Epithelial cell of esophagus (primary cell): ENCODE measurements at places on chromosomes 1 and 21.

DNA sequence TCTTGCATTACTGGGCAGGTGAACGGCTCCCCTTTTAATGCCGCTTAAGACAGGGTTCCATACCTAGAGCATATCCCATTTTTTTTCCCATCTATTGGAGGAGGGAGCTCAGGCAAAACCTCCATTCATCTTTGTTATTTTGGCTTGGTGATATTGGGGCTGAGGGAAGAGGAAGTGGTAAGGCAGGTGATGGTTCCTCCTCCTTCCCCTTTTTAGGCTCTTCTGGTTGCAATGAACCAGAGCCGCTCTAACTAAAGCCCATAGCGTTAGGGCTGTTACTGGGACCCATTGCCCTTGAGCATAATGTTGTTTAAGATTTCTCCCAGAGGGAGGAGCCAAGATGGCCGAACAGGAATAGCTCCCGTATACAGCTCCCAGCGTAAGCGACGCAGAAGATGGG is 21.1 kb downstream of the PYHIN1 start:
- DNase-seq = no peak

GRCh38 chr1:36553591-36554322 is 71.0 kb upstream of the CSF3R start:
- peak; percentile 69 for DNase-seq

DNA sequence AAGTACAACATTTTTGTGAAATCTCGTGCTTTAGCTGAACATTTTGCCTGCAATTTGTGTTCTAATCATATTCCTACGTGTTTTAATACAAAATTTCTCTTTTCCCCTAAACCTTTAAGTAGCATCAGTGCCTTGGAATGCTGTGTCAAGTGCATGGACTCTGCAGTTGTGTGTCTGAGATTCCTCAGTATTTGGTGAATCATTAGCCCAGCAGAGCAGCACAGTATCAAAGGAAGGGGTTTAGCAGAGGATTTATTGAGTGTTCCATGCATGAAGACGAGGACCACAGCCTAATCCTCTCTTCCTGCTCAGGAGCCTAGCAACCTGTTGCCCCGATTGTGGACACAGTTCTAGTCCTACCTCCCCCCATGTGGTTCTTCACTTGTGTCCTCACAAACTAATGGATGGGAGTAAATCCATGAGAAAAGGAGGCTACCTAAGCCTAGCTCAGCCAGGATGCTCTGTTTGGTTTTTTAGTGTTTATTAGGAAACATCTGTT is 29.3 kb upstream of the PCP4 start:
- DNase-seq = no peak

DNA sequence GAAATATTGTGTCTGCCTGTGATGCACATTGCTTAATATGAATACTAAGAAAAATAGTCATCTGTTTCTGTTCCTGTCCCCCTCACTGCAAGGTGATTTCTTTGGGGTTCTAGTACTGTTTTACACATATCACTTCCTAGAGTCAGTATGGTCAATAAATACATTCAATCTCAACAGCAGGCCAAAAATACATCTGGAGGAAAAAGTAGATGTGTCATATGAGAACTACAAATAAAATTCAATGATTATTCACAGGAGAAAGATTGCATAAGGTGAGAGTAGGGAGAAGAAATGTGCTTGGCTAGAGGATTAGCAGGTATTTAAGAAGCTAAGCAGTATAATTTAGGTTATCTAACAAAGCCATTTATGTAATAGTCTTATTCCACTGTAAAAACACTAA is 45.3 kb upstream of the SAMSN1 start:
- peak; percentile 7 for DNase-seq

DNA sequence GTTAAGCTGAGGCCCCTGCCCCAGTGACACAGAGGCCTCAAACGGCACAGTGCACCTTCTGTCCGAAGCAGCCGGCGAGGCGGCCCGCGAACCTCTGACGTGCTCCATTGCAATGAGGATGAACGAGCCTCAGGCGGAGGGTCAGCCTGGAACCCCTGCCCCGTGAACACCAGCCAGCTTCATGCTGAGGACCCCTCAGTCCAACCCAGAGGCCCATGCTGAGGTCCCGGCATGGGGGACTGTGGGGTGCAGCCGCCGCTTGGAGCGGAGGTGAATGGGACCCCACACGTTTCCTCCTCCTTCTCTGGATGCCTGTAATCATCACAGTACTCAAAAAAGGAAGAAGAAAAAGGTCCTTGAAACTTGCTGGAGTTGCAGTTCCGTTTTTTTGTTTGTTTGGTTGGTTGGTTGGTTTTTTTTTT is 62.1 kb downstream of the PRKCZ start:
- DNase-seq = no peak

GRCh38 chr1:220226752-220227151 is 45.5 kb downstream of the RAB3GAP2 start:
- no peak for DNase-seq

- DNase-seq = no peak
Measured at GRCh38 chr1:111921948-111922347, 67.5 kb downstream of the KCND3 start.

- no peak for DNase-seq
Measured at GRCh38 chr1:147647796-147648633, 22.3 kb downstream of the ACP6 start.
